Suppressor macrophage treated with lipopolysaccharide for 4 hours (primary cell): ENCODE measurements at places on chromosomes 6 and 20.
A peak's percentile ranks its signal among the peaks of the same experiment; 100 is the strongest.

DNA sequence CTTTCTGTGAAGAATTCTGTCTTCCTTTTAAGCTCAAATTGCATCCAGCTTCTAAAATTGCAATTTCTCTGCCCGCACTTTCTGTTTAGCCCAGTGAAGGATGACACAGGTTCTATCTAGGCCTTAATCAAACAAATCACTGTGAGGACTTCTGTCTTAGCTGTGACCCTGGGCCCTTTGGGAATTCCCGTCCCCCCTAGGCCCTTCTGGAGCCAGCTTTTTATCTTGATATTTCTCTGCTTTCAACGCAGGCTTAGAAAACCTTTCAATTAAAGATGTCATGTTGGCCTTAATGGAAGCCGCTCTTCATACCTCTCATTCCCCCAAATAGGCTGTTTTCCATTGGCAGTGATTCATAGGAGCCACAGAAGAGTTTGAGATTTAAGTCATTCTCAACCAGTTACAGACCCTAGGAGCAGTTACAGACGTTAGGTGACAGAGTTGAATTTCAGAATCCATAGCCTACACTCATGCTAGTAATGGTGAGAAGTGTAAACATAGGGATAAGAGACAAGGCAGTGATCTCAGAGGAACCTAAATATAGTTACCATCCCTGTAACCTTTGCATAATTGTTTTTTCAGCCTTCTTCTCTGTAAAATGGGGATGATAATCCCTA is 74.8 kb upstream of the FLRT3 start:
- no peak for DNase-seq

GRCh38 chr20:1489764-1490436 is 1.3 kb downstream of the SIRPB2 start:
- peak; percentile 86 for DNase-seq

DNA sequence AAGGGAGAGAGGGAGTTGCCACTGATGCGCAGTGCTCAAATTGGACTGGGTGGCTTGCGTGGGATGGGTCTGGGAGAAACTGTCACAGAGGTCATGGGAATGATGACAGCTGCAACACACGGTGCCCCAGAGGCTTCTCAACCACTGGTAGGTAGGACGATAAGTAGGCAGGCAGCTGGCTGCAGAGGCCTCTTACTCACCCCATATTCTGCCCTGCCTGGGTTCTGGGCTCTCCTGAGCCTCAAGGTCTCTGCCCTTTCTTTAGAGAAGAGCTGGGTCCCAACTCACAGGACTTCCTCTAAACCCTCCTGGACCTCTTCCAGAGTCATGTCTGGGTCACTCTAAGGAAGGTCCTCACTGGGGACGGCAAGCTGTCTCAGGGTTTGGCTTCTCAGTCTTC is 37.2 kb upstream of the RNF24 start:
- no peak for DNase-seq

GRCh38 chr6:31896493-31896855 is 1.0 kb downstream of the EHMT2 start:
- DNase-seq = no peak

- DNase-seq = no peak
Measured at GRCh38 chr6:120826253-120826652, 508.0 kb downstream of the TBC1D32 start.

DNA sequence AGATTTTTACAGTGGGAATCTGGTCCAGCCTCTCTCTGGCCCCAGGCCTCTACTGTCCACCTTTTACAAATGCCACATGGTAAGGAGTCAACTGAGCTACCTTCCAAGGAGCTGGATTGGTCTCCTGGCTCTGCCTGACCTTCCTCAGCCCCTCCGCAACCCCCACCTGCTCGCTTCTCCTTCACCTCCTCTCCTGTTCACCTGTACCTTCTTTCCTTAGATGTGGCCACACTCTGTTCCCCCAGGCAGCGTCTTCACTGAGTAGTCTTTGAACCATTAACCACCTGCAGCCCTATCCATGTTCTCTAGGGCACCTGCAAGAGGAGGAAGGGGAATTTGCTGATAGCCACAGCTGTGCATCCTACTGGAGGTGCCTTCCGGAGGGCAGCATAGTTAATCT is 55.3 kb upstream of the DDR1 start:
- no peak for DNase-seq
